Renal pelvis (tissue), 12 donors: ENCODE measurements at places on chromosomes 1 and 21. TPM values are rescaled to one million over a fixed set of nuclear protein-coding genes. Genes with fewer than 3 reads are reported as not detected.
A peak's percentile ranks its signal among the peaks of the same experiment; 100 is the strongest.

DNA sequence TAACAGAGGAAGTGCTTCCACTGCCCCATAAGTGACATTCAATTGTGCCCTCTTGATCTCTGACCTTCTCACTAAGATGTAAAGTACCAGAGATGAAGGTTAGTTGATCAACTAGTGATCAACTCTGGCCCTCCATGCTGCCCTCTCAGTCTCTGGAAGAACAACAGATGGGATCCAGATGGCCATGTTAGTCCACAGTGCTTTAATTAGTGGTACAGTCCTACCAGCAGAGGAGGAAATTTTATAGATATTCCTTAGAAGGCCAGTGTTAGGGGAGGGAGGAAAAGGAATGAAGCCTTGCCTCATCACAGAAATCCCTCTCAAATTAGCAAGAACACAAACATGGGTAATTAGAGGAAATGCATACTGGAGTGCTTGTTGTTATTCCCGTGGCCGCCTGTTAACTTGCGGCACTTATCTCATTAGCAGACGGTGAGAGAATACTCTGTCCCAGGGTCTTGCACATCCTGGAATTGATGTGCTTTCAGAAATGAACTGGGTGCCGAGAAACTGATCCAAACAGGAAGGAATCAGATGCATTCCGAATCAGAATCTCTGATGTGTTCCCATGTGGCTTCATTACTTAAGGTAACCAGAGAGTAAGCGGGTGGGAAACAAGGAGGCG, 91.1 kb upstream of the RGS4 start:
- DNase-seq = no peak

The SCYL3 gene
- 18.3 TPM for polyA plus RNA-seq

The CLCC1 gene
- 40.7 TPM for polyA plus RNA-seq

- no peak for DNase-seq
Measured at GRCh38 chr1:244431166-244431565, 20.5 kb downstream of the ADSS2 start.

The CLCA1 gene
- not detected for polyA plus RNA-seq

DNA sequence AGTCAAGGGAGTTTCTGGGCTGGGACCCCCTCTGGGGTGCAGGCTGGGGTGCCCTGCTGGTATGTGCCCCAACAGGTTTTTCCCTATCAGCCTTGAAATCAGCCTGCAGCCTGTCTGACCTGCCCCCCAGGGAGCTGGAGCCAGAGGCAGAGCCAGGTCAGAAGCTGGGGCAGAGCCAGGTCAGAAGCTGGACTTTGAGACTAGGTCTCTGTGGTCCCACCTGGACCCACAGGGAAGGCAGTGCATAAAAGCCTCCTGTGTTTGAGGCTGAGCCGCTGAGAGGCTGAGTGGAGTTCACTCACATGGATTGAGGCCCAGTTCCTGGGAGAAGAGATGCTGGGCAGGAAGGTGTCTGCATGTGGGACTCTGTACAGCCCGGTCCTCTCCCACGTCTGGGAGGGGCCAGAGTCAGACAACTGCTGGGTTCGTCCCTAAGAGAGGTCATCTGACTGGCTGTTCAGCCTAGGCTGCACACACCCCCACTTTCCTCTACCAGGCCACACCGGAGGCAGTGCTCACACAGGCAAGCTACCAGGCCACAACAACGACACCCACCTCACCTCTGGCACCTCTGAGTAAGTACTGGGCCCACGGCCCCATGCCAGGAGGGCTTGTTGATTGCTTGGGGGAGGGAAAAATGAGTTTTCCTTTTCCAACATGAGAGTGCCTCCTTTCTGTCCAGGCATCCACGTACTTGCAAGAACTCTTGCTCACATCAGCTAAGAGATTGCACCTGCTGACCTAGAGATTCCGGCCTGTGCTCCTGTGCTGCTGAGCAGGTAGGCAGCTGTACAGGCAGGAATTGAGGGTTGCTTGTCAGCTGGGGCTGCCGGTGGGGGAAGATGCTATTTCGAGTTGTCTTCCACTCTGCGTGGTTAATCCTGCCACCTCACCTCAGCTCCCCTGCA, at the start of gene ANXA9:
Gene ANXA9, plus strand, starts transcription at position 488 of the 908 bp plus-strand sequence. CDS start 814 bp downstream, outside the sequence.
- DNase-seq = no peak

GRCh38 chr1:21149430-21149854, 27.3 kb downstream of the EIF4G3 start:
- DNase-seq = peak; percentile 17

The CFHR2 gene
- polyA plus RNA-seq = not detected

DNA sequence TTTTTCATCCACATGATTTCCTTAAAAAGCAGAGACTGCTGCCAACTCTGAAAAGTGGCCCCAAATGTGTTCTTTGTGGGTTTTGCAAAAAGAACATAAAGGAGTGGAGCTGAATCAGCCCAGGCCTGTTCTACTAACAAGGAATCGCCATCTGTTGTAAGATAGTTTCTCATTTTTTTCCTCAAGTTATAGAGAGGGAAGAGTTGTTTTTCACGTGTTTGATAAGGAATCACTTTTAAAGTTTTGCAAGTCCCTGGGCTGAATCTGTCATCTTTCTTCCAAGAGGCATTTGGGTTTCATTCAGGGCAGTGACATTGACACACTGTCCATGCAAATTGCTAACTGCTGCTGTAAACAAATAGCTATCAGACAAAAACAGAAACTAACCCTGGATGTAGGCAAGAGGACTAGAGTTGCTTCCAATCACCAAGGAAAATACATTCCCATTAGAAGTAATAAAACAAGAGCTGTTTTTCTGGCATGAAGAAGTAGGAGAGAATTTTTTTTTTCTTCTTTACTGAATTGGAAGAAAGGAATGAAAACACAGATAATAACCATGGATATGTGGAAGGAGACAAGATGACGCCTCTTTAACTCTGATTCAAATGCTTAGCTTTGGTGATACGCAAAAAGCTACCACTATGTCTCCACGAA, 58.8 kb upstream of the TBX15 start:
- DNase-seq = no peak

DNA sequence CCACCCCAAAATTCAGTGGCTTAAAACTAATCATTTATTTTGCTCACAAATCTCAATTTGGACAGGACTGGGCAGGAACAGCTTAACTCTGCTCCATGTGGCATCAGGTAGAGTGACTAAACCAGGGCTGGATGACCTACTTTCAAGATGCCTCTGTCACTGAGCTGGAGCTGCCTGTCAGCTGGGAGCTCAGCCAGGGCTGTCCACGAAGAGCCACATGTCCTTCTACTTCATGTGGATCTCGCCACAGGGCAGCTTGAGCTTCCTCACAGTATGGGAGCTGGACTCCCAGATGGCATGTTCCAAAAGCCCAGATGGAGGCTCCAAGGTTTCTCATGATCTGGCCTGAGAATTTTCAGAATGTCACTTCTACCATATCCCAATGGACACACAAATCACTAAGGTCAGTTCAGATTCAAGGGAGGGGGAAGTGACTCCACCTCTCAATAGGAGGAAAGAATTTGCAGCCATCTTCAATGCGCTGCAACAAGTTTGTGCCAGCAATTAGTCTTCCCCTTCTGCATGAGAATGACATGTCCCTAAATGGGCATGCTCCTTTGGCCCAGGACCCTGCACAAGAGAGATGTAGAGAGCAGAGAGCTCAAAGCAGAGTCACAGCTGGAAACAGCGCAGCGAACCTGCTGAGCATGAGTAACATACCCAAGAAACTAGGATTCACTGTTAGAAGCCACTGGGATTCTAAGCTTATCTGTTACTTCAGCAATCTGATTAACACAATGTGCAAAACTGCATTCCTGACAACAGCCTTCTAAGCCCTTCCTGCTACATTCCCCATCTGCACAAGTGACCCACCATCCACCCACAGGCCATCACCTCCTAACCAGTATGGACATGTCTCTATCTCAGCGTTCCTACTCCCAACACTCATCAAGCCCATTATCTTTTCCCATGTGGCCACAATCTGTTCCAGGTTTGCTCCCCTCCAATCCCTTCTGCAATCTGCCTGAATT, 17.0 kb downstream of the HLCS start:
- no peak for DNase-seq

The SYT11 gene
- 20.3 TPM for polyA plus RNA-seq

The CASQ2 gene
- polyA plus RNA-seq = 0.97 TPM

- no peak for DNase-seq
Measured at GRCh38 chr1:27003745-27004470, 8.7 kb downstream of the TENT5B start.

The TMEM35B gene
- 30.2 TPM for polyA plus RNA-seq

- DNase-seq = no peak
Measured at GRCh38 chr21:38376235-38376634, 119.4 kb downstream of the KCNJ15 start.

GRCh38 chr1:172265905-172266304, 154.6 kb upstream of the C1orf105 start:
- DNase-seq = no peak

DNA sequence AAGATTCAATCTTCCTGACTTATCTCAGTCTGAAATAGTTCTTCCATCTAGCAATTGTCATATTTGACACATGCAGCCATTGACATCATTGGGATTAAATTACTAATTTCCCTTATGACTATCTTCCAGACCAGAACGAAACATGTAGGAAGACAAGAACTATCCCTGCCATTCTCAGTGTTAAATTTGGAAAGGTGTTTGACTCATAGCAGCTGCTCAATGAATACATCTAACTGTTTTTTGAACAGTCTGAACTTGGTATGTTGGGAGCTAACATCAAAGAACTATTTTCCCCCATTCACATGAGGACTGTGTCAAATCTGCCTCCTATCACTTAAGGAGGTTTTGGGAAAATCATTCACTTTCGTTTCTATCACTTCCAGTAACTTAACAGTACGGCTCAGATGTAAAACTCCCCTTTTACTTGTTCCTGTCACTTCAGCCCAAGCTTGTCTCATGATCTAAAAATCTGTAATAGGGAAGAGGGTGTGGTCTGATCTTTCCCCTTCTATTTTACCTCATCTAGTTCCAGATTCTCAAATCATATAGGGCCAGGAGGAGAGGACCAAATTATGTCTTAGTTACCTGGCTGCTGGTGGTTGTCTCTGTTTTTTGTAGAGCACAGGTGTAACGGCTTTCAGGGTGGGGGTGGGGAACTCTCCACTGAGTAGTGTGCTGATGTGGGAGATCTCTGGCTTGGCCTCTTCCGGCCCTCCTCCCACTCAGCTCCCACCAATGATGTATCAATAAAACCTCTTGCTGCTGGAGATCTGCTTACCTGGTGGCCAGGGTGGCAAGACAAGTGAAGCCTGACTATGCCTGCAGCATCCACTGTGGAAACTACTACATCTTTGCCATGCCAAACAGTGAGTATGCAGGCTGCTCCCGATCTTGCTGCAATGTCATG, 26.2 kb upstream of the SLAMF1 start:
- DNase-seq = no peak

- no peak for DNase-seq
Measured at GRCh38 chr1:76843821-76844464, 23.3 kb upstream of the ST6GALNAC5 start.

DNA sequence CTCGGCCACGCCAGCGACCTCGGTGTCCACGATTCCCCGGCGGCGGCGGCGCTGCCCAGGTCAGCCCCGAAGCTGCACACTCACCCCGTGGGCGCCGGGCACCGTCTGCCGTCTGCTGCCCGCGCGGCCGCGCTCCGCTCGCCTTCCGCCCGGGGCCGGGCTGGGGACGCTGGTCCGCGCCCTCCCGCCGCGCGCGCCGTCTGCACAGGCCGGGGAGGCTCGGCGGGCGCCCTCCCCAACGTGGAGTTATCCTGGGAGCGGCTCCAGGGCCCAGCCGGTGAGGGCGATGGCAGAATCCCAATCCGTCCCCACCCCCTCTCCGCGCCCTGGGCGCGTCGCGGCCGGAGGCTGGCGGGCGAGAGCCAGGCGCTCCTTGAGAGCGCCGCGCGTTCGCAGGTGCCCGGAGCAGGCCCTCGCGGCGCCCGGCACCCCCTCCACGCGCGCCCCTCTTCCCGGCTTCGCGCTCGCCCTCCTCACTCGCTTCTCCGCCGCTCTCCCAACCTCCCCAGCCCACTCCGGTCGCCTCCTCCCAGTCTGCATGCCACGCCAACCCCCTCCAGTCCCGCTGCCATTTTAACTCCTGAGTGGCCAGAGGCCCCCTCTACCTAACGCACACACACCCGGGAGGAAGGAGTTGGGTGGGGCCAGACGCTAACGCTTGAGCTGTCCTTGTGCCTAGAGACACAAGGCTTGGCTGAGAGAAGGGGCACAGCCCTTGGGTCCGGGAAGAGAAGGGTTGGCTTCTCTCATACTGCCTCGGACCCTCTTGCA, at the start of gene LRRN2:
Gene LRRN2, minus strand, starts transcription at position 503 of the 771 bp plus-strand sequence. CDS start 65,746 bp downstream, outside the sequence.
- DNase-seq = no peak

DNA sequence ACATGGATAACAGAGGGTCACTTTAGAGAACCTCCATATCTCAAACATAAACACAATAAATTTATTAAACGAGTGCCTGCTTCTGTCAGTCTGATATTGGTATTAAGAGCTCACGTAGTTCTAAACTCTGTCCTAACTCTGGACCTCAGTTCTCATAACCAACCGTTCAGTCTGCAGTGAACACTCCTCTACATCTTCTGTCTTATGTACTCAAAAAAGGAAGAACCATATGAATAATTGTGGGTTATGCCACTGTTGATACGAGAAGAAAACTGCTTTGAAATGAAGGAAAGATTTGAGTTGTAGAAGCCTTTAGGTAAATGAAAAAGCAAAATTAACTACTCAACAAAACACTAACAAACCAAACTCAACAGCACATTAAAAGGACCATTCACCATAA, 53.7 kb downstream of the DPYD start:
- DNase-seq = no peak

The BCAN gene
- polyA plus RNA-seq = 0.18 TPM
